Activated naive CD4-positive, alpha-beta T cell (primary cell): ENCODE measurements at places on chromosomes 3 and 15.

GRCh38 chr3:56197259-56197965 is 270.9 kb downstream of the ERC2 start:
- DNase-seq: no peak

GRCh38 chr3:81735334-81735733 is 26.1 kb downstream of the GBE1 start:
- no peak for DNase-seq

DNA sequence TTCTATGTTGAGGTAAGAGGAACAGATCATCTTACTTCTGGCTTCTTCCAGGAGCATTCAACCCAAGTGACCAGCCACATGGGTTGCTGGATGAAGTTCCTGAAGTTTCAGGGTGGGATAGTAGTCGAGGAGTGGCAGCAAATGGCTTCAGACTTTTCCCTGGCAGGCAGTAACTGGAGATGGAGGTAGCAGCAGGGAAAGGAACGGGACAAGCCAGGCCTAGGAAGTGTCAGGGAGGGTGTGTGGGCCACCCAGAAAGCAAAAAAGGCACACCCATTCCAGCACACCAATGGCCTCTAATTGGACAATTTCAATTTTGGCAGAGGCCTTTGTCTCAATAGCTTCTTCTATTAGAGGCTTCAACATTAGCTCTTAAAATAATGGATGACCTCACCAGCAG is 498.6 kb upstream of the ATP11B start:
- DNase-seq: no peak

DNA sequence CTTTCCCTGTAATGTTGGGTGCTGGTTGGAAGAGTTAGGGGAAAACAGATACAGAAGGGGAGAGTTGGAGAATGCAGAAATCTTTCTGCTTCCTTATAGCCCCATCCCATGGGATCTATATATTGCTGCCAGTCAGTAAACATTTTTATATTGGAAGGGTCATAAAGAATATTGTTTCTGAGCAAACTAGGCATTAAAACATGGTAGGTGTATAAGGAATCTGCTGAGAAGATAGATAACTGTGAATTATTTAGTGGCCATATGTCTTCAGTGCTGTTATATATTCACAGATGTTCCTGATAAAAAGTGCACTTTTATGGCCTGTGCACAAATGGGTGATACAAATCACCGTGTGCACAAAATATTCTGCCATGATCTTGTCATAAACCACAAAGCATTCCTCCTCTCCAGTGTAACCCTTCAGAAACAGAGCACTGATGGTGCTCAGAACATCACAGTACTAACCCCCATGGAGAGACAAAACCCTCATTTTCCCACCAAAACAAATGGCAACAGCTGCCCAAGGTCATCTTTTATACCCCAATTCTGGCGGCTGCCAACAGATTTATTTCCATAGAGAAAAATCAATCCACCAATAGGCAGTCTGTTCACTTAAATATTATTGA is 269.3 kb downstream of the SLC9A9 start:
- no peak for DNase-seq

DNA sequence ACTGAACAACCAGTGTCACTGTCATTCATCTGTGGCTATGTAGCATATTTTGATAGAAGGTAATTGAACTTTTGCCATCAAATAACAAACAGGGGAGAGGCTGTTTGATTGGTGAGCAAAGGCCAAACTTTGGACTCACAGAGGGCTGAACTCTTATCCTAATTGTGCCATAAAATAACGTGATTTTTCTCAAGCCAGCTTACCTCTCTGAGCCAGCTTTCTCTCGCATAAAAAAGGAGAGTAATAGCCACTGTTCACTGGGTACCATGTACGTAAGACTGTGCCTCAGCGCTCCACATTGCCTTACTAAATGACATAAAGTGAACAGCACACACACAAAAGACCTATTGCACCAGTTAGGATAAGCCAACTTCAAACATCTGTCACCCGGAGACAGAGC is 216.9 kb downstream of the LRTM1 start:
- DNase-seq: no peak

- DNase-seq: no peak
Observed at GRCh38 chr15:83285979-83286553, 1.6 kb upstream of the BNC1 start.

- no peak for DNase-seq
Observed at GRCh38 chr3:385151-385550, 188.6 kb downstream of the CHL1 start.

- no peak for DNase-seq
Observed at GRCh38 chr3:170038434-170039110, 777 bp downstream of the GPR160 start.

DNA sequence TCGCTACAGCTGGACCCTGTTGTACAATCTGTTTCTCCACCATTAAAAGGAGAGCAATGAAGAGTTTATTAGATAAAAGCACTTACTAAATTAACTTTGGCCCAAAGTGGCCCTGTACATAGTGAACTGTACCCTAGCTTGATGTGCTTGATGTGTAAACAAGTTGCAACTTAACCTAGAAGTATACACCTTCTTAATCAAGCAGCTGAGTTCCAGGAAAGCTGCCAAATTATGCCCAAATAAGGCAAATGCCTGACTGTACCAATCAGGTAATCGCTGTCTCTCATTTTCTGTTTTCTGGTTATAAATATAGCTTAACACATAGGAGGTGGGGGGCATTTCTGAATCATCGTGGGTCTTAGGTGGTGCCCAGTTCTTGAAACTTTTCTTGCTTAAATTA is 704.8 kb upstream of the CBLB start:
- no peak for DNase-seq

GRCh38 chr3:139528924-139529323 is 10.6 kb downstream of the RBP1 start:
- no peak for DNase-seq

DNA sequence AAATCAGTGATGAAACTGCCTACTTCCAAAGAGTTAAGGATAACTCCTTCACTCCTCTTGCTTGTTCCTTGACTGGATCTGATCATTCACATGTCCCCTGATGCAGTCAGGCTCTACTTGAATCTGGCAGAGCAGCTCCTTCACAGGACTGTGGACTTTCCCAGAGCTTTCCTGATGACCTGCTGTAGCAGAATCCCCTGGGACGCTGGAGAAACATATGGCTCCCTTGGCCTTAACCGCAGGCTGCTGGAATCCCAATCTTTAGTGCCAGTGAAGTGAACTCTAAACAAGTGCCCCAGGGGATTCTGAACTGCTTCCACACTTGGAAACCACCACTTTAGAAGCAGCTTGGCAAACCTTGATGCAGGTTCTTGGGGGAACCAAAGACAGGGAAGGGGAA is 217.8 kb downstream of the CHST2 start:
- DNase-seq: no peak

GRCh38 chr15:75749820-75750219 is 37.2 kb upstream of the CSPG4 start:
- DNase-seq: no peak

DNA sequence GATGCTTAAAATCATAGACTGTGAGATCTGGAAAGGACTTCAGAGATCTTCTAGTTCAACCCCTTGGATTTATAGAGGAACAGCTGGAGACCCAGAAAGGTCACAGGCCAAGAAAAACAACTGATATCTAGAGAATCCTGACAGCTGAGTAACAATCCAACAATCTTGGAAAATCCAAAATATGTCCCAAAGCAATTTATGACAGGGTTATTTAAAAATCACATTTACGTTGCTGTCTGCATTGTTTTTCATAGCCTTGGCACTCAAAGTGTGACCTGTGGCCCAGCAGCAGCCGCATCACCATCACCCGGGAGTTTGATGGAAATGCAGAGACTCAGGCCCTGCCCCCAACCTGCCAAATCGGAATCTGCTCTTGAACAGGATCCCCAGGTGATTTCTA is 78.8 kb downstream of the FBN1 start:
- no peak for DNase-seq

DNA sequence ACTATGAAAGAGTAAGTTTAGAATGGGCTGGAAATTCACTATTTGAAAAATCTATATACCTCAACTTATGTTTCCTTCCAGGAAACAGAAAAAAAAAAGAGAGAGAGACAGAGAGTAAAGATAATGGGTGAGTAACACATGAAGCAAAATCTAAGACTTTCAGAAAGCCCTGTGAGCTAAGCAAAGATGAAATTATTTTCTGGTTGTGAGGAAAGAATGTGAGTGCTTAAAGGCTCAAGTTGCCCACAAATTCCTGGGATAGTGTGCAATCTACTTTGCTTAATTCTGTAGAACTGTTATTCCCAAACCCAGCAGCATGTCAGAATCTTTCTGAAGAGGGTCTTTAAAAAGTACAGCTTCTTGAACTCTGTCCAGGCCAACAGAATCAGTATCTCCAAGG is 337.7 kb upstream of the AGTR1 start:
- no peak for DNase-seq

DNA sequence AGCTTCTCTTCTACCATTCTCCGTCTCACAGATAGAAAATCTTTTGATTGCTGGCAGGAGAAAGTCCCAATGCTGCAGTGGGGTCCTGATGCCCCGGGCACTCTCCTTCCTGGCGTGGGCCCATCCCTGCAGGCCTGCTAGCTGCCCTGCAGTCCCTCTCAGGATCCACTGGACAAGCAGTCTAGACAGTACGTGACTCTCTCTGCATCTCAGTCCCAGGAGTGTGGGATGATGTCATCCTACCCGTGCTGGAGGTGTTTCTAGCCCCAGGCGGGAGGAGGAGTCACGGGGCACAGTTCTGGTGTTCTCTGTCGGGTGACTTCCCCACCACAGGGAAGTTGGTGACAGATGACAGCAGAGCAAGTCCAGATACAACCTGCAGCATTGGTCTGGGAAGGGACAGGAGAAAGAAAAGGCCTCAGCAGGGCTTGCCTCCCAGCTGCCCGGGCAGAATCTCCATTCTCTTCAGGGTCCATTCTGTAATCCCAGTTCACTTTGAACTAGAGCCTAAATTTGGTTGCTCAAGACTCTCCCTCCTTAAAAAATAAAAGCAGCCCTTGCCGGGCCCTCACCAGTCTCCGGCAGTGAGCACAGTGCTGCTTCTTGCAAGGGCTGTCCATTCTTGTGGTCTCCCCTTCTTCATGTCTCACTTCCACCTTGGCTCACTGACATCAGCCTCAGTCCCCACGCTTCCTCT is 30.6 kb downstream of the SLC28A1 start:
- DNase-seq: peak; percentile 3

DNA sequence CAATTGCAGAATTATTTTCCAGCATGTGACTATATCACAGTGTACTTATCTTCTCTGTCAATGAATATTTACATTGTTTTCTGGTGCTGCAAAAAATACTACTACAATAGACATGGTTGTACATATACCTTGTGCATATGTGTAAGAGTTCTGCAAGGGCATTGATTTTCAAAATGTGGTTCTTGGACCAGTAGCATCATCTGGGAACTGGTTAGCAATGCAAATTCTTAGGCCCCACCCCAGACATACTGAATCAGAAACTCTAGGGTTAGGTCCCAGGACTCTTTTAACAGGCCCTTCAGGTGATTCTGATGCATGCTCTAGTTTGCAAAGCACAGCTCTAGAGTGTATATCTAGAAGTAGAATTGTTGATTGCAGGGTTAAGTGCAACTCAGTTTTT is 292.3 kb downstream of the ZNF621 start:
- DNase-seq: no peak

- no peak for DNase-seq
Observed at GRCh38 chr15:50261981-50262380, 3.5 kb downstream of the HDC start.

GRCh38 chr3:14576163-14576562 is 36.0 kb upstream of the GRIP2 start:
- DNase-seq: no peak

- DNase-seq: no peak
Observed at GRCh38 chr3:123256256-123256655, 54.5 kb downstream of the SEC22A start.

- no peak for DNase-seq
Observed at GRCh38 chr3:47571391-47572175, 7.1 kb downstream of the CSPG5 start.
